ENCODE measurements at places on chromosomes 16 and 17.

DNA sequence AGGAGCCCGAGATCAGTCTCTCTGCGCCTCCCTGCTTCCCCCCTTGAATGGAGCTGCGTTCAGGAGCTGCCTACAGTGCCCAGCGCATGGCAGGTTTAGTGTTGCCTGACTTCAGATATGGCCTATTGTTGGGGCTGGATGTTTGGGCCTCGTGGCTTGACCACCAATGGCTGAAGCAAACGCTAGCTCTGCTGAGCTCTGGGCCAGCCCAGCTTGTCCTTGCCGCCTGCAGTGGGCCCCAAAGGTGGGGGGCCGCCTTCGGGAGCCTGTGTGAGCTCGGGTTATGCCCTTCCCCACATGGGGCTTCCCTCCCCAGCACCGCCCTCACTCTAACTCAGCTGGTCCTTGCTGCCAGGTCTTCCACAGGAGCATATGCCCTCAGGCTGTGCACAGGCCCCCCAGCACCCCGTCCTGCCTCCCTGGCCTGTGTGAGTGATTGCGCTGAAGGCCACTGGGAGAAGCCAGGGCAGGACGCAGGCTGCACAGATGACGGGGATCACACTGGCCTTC, 2.0 kb upstream of the METTL26 start:
- no peak for DNase-seq

DNA sequence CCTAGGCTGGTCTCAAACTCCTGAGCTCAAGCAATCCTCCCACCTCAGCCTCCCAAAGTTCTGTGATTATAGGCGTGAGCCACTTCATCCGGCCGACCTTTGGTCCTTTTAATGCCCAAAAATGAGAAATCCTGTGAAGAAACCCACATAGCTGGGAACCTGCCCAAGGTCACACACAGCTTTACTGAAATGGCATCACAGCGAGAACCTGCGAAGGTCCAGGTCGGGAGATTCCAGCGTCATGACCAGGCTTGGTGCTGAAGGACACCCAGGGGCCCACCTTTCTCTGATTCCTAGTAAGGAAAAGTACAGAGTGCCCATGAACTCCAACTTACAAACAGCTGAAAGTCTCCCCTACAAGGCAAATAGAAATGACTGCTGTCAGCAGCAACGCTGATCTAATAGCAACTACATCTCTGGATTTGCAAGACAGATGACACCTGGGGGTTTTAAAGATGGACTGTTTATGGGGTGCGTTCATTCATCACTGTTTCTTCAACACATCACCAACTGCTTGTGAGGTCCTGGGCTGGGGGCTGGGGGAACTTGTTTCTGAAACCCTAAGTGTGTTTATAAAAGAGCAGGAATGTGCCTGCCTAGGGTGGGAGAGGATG, 24.5 kb upstream of the DNAH17 start:
- no peak for DNase-seq

- no peak for DNase-seq
These were observed 423.5 kb downstream of the MAF start for GRCh38 chr16:79177018-79177417.

DNA sequence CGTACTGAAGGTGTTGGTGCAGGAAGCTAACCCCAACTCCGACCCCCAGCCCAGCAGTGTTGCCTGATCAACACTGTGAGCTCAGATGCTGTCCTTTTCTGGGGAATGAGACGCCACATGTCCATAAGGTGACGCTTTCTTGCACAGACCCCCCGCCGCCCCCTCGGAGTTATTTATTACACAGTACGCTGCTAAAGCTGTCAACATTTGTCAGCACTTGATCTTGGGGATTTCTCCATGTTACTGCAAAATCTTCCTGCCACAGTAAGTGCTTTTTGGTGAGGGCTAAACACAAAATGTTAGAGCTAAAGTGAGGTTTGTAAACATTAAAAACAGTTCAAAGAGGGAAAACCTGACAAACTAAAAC, 15.9 kb downstream of the CMTM3 start:
- DNase-seq: no peak

DNA sequence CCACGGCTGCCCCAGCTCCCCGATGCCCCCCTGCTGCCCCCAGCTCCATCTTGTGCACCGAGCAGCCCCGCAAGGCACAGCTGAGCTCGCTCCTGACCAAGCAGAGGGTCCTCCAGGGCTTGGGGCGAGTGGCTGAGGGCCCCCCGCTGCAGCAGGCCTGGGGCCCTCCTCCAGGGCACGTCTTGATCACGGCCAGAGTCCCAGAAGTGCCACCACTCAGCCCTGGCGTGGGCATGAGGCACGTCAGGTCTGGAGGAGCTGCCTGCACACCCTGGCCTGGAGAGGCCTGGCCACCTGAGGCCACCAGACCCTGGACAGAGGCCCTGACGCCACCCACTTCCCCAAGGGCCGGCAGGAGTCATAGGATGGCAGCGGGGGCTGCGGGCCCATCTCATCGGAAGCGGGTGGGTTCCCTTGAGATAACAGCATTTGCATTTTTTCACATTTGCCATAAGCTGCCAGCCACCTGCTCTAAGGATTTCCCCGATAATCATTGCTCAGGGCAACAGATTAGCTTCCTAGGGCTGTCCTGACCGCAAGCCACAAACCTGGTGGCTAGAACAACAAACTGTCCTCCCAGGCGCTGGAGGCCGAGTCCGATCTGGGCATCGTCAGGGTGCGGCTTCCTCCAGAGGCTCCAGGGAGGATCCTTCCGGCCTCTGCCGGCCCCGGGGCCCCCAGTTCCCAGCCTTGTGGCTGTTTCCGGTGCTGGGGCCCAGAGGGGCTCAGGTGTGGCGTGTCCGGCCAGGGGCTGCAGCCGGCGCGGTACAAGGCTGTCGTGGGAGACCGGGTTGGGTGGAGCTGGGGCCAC, 23.9 kb upstream of the C1QTNF8 start:
- no peak for DNase-seq

GRCh38 chr16:57775661-57776469, 26.4 kb downstream of the KIFC3 start:
- no peak for DNase-seq

- DNase-seq: no peak
These were observed 203.5 kb downstream of the CBLN1 start for GRCh38 chr16:49078104-49078503.

- no peak for DNase-seq
These were observed 105.9 kb downstream of the SALL1 start for GRCh38 chr16:51045186-51045585.

Data from T-helper 17 cell (primary cell).